ENCODE measurements at places on chromosomes 4 and X. TPM values are rescaled to one million over a fixed set of nuclear protein-coding genes. Genes with fewer than 3 reads are reported as not detected.

- no peak for DNase-seq
These were observed 87.8 kb downstream of the SMIM20 start for GRCh38 chr4:26001816-26002215.

DNA sequence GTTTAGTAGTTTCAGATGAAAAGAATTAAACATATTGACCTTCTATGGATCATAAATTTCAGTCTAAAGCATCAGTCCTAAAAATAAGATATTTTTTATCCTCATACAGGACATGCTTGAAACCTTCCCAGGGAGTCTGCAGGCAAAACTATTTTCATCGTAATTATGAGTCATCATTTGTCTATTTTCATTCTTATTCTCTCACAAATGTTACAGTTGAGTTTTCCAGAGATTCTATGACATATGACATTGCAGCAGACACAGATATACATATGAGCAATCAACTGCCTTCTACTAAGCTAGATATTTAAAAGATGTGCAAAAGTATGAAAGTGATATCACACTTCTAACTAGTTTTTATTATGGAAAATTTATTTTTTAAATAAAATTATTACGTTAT lies 398.0 kb downstream of the MAGEB5 start:
- no peak for DNase-seq

- DNase-seq: no peak
These were observed 1027.3 kb downstream of the PCDH18 start for GRCh38 chr4:136505020-136505419.

Gene LRAT
- total RNA-seq: 0.55 TPM

- no peak for DNase-seq
These were observed 784.3 kb upstream of the POU3F4 start for GRCh38 chrX:82723806-82724205.

Gene SPINK2
- not detected for total RNA-seq

Gene MAEA
- 81.4 TPM for total RNA-seq

Gene PRKG2
- total RNA-seq: 0.40 TPM

- DNase-seq: no peak
These were observed 1.8 kb downstream of the TBC1D25 start for GRCh38 chrX:48541140-48541814.

GRCh38 chrX:153469811-153470410 lies 465 bp downstream of the HAUS7 start:
- peak; percentile 28 for DNase-seq

DNA sequence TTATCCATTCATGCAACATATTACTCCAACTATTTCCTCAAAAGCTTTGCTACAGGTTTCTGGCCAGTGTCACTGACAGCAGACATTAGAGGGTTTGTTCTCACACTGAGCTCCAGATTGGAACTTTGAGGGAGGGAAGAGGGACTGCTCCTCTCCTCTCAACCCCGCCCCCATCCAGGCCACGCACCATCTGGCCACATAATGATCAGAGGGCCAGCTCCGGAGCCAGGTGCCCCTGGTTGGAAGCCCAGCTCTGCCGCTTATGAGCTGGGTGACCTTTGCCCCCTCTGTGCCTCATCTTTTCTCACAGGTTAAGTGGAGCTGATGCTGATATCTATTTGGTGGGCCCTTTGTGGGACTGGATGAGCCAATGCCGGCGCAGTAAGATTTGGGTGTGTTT lies 55.8 kb downstream of the C4orf50 start:
- no peak for DNase-seq

- DNase-seq: peak; percentile 2
These were observed 891 bp downstream of the XK start for GRCh38 chrX:37686369-37686995.

DNA sequence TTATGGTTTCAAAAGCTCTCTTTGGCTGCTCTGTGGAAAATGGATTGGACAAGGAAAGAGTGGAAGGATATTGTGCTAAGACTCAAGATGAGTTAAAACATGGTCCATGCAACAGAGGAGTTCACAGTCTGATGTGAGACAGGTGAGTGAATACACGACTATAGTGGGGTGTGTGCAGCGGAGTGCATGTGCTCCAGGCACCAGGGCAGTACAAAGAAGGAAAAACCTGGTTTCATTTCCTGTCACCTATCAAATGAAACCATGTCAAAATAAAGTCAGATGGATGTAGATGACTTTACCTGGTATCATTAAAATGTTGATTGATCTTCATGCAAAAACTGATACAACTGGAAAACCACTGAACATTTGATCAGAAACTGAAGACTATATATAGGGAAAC lies 241.0 kb upstream of the RASGEF1B start:
- DNase-seq: no peak

DNA sequence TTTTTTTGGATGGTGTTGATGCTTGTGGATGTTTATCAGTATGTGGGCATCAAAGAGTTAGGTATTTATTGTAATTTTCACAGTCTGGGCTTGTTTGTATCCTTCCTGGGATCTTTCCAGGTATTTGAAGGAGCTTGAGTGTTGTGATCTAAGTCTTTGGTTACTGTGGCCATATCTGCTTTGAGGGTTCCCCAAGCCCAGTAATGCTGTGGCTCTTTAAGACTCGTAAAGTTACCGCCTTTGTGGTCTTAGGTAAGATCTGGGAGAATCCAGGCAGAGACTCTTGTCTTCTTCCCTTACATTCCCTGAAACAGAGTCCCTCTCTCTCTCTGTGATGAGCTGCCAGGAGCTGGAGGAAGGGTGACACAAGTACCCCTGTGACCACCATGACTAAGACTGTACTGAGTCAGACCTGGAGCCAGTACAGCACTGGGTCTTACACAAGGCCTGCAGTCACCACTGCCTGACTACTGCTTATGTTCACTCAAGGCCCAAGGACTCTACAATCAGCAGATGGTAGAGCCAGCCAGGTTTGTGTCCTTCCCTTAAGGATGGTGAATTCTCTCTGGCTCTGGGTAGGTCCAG lies 62.2 kb downstream of the FMR1NB start:
- peak; percentile 1 for DNase-seq

GRCh38 chr4:149555146-149555545 lies 260.5 kb downstream of the IQCM start:
- DNase-seq: no peak

DNA sequence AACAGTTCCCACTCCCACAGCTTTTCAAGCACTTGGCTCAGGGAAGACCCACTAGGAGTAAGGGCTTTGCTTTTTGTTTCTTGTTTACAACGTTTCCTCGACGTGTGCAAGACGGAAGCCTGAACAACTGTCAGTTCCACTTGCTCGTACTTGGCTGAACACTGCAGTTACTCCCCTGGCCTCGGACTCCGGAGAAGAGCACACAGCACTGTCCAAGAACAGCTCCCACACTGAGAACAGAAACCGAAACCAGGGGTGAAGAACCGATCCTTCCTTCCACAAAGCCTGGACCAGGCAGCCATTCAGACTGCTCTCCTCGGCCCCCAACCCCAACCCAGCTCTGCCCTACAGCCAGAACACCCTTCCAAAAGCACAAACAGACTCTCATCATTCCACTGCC lies 25.5 kb downstream of the IRF2 start:
- DNase-seq: no peak

Gene WDR17
- total RNA-seq: 1.3 TPM

Gene FRMD7
- not detected for total RNA-seq

- DNase-seq: peak; percentile 67
These were observed at the start of gene TMEM154 for GRCh38 chr4:152679414-152680281. TSS of gene TMEM154 (minus strand) at chr4:152679997. CDS start at chr4:152679933, 64 bp downstream.
